ENCODE measurements at places on chromosomes 7 and 10.

- no peak for DNase-seq
Observed at GRCh38 chr10:61332581-61332980, 120.6 kb downstream of the TMEM26 start.

GRCh38 chr7:31767686-31768358 is 80.8 kb downstream of the PPP1R17 start:
- DNase-seq: no peak

DNA sequence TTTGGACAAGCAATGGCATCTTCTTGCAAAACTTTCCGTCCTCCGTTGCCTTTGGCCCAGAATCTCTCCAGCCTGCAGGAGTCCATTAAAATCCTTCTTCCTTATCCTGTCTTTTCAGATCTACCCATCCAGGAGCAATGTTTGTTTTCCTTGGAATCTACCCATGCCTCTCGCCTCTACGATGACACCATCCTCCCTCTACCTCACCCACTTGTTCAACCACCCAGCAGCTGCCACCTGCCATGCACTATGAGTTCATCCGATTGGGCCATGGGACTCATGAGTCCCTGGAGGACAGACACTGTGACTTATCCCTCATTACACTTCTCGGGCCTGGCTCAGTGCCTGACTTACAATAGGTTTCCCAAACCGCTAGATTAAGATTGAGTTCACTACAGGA is 26.8 kb upstream of the MGMT start:
- DNase-seq: no peak

DNA sequence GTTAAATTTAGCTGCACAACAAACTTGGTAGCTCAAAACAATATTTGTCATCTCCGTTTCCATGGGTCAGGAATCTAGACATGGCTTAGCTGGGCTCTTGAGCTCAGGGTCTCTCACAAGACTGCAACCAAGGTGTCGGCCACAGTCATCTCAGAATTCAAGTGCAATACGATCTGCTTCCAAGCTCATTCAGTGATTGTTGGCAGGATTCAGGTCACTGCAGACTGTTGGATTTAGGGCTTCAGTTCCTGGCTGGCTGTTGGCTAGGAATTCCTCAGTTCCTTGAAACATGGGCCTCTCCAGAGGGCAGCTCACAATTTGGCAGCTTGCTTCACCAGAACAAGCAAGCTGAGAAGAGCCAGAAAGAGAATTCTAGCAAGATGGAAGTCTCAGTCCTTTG is 17.5 kb upstream of the CHST3 start:
- DNase-seq: no peak

- no peak for DNase-seq
Observed at GRCh38 chr10:133474665-133475424, 21.1 kb downstream of the SCART1 start.

DNA sequence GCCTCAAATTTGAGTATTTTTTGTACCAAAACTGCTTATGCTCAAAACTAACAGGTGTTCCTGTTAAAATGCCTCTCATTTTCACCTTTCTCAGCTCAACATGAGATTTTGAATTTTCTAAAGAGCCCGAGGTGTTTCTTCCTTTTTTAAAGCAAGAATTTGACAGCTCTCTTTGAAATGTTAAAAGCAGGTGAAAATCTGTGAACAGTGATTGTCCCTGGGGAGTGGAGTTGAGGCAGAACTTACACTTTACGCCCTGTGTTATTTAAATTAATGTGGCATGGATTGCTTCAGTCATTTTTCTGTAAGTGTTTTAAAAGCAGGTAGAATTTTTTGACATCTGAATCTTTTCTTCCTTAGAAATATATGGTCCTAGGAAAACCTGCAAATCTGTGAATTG is 9.2 kb upstream of the GPR15LG start:
- DNase-seq: no peak

DNA sequence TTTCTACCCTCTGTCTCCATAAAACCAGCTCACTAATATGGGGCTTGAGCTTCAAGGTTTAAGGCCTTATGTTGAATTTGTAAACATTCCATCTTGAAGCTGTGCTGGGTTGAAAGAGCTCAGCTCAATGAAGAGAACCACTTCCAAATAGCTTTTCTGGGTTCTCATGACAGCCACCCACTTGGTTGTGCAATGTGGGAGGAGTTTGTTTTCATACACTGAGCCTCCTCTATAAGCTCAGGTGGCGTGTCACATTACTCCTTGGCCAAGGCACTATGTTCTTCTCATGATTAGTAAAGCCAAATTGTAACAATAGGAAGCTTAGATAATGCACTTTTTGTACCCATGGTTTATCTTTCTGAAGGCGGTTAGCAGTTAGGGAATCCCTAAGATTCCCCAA is 265.6 kb downstream of the PTEN start:
- DNase-seq: peak; percentile 50
